ENCODE measurements at places on chromosomes 2 and 18.
A peak's percentile ranks its signal among the peaks of the same experiment; 100 is the strongest.

GRCh38 chr2:127510073-127510472 lies 16.2 kb downstream of the IWS1 start:
- peak; percentile 83 for DNase-seq

GRCh38 chr2:167048829-167049228 lies 160.5 kb downstream of the XIRP2 start:
- DNase-seq, result no peak

GRCh38 chr2:163646687-163647086 lies 89.1 kb downstream of the FIGN start:
- no peak for DNase-seq

DNA sequence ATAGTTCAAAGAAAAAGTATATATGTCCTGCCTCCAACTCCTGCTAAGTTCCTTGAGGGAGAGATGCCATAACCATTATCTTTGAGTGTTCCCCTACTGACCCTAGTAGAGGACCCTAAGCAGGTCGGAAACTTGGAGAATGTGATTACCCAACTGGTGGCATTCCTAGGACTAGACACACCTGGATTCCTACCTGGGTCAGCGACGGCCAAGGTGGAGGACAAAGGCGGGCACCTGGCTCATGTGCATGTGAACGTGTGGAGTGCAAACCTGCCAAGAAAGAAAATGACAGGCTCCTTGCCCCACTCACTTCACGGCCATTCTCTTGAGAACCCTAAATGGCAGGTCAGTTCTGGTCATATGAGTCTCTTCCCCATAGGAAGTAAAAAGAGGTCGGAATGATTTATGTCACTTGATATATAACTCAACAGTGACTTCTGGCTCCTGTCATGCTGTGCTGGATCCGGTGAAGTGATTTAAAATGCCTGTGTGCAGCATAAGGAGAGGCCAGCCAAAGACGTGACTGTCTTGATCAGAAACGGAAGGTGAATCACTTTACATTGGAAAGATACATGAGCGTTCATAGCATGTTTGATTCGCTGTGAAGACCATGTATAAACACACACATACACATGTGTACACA lies 371.6 kb downstream of the EIPR1 start:
- no peak for DNase-seq

DNA sequence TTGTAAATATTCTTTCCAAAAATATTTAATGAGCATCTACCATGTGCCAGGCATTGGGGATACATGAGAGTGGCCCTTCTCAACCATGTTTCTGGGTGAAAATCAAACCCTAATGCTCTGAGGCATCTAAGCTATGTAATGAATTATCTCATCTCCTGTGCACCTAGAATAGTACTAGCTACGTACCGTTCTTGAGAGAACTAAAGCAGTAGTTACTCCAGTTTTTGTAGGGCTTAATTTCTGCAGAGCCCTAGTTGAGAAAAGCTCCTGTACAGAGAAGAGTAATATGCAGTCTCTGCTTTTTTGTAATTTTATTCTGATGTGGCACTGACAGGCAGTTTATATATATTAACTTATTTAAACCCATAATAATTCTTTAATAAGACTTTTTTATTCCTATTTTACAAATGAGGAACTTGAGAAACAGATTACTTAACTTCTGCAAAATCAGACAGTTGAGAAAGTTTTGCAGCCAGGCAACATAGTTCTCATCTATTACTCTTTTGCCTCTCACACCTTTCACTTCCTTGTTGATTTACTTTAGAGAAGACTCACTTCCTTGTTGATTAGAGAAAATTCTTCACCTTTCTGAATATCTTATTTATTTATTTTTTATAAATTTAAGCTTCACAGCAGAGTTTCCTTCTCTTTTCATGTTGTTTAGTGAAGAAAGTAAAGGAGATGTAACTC lies 3.1 kb downstream of the SPOPL start:
- no peak for DNase-seq

- DNase-seq, result peak; percentile 64
Measured at GRCh38 chr2:219230059-219230540, 494 bp downstream of the ANKZF1 start.

DNA sequence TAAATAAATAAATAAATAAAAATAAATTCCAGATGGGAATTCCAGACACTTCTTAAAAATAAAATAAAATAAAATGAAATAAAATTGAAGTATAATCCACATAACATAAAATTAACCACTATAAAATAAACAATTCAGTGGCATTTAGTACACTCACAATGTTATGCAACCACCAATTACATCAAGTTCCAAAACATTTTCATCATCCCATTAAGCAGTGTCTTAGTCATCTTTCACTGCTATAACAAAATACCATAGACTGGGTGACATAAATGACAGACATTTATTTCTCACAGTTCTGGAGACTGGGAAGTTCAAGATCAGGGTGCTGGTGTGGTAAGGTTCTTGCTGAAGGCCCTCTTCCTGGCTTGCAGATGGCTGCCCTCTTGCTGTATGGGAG lies 22.6 kb upstream of the PROKR1 start:
- DNase-seq, result peak; percentile 8

DNA sequence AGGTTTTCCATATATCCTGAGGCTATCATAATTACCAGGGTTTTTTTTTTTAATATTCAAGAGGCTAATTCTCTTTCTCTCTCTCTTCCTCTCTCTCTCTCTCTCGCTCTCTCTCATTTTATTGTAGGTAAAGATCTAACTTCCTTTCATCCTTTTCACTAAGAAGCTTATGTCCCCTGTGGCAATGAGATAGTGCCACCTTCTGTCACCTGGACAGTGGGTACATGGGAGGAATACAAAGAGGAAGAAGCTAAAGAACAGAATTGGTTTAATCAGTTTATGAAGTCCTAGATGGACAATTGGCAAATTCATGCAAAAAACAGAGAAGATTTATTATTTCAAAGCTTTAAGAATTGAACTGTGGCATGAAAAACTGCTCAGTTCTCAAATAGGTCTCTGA lies 1582.3 kb upstream of the TMEFF2 start:
- DNase-seq, result no peak

- DNase-seq, result no peak
Measured at GRCh38 chr2:77270433-77270832, 251.7 kb downstream of the LRRTM4 start.

- peak; percentile 62 for DNase-seq
Measured at GRCh38 chr18:48975817-48976649, 25.3 kb upstream of the SMAD7 start.

DNA sequence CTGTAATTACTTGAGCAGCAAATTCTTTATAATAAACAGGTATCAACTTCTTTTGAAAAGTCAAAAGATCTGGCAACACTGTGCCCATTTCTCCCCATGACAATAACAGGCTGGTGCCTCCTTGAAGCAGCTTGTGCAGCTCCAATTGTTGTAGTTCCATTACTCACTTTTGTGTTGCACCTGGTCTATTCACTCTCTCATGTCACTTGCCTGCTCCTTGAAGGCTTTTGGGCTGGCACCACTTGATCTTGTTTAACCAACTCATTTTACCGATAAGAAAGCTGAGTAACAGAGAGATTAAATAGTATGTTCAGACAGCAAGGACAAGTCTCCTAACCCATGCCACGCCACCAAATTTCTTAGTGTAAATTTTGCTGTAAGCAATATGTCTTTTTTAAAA lies 314.5 kb downstream of the OSR1 start:
- no peak for DNase-seq

DNA sequence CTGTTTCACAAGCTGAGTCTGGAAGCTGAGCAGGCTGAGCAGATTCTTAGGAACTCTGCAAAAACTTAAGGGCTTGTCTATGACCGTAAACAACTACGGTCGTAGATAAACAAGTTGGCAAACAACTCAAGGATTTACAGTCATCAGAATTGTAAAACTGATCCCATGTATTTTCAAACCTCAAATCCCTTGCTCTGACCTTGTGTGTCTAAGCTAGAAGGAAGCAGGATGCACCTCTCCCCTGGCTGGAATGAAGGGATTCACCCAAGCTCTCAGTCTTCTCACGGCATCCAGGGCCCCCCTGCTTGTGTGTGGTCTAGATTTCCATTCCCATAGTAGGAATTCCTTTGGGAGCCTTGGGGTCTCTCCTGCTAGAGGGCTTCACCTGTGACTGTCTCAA lies 12.4 kb upstream of the IL1RN start:
- DNase-seq, result no peak

- no peak for DNase-seq
Measured at GRCh38 chr2:34481542-34481941, 882.4 kb upstream of the FAM98A start.

DNA sequence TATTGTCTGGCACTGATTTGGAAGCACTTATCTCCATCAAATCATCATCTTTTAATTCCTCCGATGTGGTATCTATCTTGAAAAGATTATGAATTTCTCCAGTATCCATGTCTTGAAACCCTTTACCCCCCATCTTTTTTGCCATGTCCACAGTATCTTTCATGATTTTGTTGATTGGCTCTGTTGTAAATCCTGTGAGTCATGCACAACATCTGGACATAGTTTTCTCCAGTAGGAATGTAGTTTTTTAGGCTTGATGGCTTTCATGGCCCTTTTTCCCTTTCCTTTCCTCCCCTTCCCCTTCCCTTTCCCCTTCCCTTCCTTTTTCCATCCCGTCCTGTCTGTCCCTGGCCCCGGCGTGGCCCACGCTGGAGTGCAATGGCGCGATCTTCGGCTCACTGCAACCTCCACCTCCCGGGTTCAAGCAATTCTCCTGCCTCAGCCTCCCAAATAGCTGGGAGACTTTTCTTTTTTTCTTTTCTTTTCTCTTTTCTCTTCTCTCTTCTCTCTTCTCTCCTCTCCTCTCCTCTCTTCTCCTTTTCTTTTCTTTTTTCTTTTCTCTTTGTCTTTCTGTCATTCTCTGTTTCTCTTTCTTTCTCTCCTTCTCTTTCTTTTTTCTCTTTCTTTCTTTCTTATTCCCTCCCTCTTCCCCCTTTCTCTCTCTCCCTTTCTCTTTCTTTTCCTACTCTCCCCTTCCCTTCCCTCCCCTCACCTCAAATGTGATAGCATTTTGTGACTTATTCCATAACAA lies 18.4 kb upstream of the ZNF638 start:
- DNase-seq, result no peak

DNA sequence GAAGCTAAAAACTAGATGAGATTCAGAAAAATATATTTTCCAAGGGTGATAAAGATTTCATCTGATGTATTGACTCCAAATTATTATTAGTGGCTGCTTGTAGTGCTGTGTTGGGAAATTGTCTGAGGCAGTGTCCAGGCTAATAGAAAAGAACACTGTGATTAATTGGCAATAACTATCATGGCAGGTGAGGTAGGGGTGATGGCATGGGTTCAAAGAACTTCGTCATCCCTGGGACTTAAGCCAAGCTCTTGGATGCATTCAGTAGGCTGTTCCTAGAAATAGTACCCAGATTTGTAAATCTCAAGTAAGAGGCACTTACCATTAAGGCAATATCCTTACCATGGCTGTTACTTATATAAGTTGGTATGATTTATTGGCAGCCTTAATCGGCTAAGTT lies 13.2 kb upstream of the RAPGEF4 start:
- DNase-seq, result no peak

DNA sequence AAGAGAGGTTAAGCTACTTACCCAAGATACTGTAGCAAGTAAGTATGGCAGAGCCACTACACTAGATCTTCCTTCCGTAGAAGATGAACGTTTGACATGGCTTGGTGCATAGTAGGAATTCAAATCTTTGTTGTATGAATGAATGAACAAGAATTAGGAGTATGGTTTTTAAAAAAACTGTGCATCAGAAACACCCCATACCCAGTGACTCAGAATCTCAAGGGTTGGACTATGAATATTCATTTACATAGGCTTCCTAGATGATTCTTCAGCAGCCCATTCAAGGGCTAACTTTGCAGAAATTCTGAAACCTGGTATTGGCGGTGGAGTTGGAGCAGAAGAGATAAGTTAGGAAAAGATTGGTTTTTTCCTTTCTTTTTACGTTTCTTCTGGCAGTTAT lies 5.4 kb downstream of the ACTR3 start:
- no peak for DNase-seq

DNA sequence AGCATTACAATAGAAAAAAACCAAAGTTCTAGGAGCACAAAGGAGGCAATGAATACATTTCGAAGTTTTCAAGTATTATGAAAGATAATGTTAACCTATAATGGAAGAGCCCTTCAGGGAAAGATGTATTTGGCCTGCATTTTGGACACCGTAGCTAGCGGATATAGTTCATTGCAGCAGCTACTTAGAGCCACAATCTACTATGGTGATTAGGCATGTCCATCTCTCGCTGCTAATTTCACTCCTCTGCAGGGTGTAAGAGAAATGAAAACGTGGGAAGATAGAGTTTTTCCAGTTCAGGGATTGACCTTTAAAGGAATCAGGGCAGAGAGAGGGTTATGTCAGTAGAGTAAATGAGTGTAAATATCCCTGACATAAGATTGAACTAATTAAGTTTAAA lies 8.5 kb upstream of the CAVIN2 start:
- no peak for DNase-seq

Measured in fibroblast of villous mesenchyme (primary cell).